Activated CD4-positive, alpha-beta T cell treated with anti-CD3 and anti-CD28 coated beads, Interleukin-10, Interleukin-2, amounts not matched to agents 100 ng/mL and 50 ng/mL, durations not matched to agents 16 hours and 8 hours (primary cell): ENCODE measurements at places on chromosomes 7 and 10.

- DNase-seq: no peak
Observed at GRCh38 chr10:116055252-116055916, 217.6 kb downstream of the GFRA1 start.

DNA sequence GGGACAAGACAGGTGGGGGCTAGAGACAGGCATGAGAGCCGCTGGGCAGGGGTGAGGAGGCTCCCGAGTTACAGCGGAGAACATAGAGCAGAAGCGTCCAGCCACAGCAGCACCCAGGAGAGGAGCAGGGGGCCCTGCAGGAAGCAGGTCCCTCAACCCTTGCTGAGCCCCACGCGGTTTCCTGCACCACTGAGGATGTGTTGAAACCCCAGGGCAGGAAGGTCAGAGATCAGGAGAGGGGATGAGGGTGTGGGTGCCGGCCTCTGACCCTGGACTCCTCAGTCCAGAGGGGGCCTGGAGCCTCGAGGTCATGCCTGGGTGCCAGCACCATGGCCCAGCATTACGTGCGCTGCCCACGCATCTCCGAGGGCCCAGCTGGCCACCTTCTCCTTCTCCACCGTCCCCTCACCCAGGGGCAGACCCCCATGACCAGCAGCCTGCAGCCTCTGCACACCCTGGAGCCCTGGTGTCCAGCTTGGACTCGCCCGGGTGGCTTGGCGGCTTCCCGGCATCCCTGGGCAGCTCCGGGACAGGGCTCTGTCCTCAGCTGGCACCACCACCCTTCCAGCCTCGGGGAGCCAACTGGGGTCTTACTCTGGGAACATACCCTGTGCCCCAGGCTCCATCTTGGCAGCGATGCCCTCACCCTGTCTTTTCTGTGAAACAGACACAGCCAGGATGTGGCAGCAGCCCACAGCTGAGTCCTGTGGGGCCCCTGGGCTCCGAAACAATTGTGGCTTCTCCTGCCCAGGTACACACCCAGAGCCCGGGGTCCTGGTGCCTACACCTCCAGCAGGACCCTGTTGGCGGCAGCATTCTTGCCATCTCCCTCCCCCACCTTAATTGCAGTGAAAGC, 52.0 kb downstream of the STK32C start:
- DNase-seq: peak; percentile 34

- DNase-seq: peak; percentile 6
Observed at GRCh38 chr7:28748933-28749584, 209.1 kb downstream of the TRIL start.

- DNase-seq: no peak
Observed at GRCh38 chr10:78771260-78771659, 297.5 kb upstream of the ZMIZ1 start.

DNA sequence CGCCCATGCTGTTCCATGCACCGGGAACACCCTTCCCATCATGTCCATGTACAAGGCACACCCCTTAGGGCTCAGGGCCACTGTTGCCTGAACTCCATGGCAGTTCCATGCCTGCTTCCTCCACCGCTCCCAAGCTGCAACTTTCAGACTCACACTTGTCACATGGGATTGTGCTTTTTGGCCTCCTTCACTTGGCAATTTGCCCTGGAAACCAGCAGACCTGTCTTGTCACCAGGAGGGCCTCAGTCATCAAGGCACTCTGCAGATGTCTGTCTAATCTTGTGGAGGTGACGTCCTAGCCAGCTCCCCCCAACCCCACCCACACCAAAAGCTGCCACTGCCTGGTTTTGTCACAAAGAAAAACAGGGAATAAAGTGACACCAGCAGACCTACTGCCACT, 47.5 kb downstream of the CARD11 start:
- no peak for DNase-seq

DNA sequence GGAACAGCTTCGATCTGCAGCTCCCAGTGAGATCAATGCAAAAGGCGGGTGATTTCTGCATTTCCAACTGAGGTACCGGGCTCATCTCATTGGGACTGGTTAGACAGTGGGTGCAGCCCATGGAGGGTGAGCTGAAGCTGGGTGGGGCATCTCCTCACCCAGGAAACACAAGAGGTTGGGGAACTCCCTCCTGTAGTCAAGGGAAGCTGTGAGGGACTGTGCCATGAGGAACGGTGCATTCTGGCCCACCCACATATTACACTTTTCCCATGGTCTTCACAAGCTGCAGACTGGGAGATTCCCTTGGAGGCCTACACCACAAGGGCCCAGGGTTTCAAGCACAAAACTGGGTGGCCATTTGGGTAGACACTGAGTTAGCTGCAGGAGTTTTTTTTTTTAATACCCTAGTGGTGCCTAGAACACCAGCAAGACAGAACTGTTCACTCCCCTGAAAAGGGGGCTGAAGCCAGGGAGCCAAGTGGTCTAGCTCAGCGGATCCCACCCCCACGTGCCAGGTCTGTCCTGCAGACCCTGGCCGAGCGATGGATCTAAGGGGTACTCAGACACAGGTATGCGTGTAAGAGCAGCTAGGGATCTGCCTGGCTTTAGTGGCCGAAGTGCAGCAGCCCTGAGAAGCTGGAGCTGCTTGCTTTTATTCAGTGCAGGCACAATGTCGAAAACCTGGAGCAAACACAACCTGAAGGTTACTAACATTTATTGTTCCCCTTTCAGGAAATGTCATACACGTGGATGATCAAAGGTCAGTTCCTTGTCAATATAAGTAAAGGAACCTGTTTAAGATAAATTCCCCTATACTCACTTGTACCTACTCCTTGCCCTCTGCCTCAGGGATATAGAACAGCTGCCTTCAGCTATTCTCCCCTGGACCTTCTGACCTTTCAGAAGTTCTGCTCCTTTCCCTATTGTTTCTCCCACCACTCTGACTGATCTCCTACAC, 3.1 kb upstream of the SAMD9 start:
- DNase-seq: no peak

DNA sequence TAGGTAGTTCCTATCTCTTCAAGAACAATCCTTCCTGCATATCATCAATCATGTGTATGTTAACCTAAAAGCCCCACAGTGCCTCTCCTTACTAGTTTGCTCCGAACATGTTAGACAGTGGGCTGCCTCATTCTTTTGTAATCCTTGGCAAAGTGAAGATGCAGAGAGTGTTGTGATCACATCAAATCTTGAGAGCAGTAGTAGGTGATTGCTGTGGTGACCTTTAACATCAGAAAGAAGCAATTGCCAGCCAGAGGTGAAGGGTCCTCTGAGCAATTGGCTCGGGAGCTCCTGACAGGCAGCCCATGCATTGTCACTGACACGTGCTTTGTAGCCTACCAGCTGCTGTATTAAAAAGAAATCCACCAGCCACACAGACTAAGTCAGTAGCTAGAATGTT, 19.6 kb upstream of the GSTK1 start:
- DNase-seq: no peak

DNA sequence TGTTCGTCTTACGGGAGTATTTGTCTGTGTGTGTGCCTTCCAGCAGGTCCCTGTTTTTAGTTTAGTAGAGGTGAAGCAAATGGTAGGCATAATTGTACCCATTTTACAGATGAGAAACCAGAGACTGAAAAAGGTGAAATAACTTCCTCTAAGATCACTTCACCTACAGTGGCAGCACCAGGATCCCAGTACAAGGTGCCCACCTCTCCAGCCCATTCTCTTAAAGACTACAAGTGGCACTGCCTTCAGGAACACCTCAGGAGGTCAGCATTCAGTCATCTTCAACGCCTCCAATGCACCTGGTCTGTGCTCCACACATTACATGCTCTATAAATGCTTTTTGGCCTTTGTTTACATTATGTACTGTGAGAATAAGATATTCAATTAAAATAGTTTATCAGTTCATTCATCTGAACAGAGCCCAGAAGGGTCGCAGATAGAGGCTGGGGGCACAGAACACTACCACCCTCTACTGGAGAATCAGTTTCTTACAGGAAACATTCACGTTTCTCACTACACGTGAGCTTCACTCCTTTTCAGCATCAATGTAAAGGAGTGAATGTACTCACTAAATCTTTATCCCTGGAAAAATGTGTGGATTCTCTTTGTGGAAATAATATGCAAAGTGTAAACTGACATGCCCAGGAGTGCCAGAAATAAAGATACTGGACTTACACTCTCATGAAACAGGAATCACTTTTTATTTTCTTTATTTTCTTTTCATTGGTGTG, 45.5 kb upstream of the ABLIM1 start:
- DNase-seq: peak; percentile 18

DNA sequence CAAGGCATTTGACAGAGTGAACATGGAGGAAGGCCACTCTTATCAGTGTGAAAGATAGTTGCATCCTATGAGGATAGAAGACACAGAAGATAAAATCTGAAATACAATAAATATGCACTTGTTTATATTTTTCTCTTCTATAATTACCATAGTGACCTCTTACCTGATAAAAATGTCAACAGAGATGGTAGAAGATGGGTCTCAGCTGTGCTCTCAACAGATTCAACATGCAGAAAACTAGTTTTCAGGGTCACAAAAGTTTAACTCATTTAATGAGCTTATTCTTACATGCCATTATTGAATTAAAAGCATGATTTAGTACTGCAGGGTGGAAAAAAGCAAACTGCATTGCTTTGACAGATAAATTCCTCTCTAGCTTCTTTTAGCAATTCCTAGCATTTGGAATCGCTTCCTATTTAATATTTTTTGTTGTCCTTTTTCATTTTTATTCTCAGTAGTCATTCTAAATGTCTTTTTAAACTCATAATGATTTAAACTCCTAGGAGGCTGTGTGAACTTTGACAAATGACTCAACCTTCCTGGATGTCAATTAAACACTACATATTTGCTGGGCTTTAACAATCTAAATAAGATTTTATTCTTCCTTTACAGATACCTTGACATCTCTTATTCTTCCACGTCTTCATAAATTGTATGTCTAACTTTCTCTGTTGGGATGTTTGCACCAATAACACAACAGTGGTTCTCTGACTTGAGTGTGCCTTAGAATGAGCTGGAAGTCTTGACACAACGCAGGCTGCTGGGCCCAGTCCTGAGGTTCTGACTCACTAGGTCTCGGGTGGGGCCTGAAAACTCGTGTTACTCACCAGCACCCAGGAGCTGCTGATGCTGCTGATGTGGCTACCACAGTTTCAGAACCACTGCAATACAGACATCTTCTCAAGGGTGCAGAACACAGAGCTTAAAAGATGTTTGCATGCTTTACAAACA, 565.5 kb upstream of the IGFBP3 start:
- no peak for DNase-seq

- peak; percentile 15 for DNase-seq
Observed at GRCh38 chr7:64541438-64542359, 21.2 kb downstream of the ZNF680 start.

GRCh38 chr10:104614245-104614831, 26.8 kb upstream of the SORCS3 start:
- DNase-seq: peak; percentile 39

DNA sequence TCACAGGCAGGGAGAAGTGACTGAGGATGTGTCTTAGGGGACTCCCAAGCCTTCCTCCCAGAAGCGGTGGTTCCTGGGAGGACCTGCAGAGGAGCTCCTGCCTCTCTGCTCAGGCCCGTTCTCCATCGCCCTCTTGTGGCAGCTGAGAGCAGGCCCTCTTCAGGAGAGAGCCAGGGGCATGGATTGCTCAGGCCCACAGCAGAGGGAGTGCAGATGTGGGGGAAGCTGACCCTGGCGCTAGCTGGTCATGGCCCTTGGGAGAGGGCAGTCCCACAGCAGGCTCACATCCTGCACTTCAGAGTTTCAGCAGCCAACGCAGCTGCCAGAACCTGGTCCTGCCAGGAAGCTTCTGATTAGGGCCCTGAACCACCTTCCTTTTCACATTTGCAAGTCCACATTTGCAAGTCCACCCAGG, 94.8 kb upstream of the TARP start:
- DNase-seq: peak; percentile 88

DNA sequence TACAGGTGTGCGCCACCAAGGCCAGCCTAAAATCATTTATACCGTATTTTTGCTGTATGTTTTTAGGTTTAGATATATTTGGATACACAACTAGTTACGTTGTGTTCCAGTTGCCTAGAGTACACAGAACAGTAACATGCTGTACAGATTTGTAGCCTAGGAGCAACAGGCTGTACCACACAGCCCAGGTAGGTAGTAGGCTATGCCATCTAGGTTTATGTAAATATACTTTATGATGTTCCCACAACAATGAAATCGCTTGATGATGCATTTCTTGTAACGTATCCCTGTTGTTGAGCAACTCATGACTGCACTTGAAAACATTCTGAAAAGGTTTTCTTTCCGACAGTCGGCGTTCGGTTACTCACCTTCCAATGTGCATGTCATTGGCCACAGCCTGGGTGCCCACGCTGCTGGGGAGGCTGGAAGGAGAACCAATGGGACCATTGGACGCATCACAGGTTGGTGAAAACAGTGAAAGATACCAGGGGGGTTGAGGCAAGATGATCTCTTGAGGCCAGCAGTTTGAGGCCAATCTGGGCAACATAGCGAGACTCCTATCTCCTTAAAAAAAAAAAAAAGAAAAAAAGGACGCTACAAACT, 7.7 kb downstream of the PNLIP start:
- DNase-seq: no peak

GRCh38 chr7:68245688-68246087, 1249.1 kb downstream of the TYW1 start:
- DNase-seq: no peak

GRCh38 chr10:88854684-88855083, 3.0 kb upstream of the ANKRD22 start:
- no peak for DNase-seq

GRCh38 chr7:91556239-91556638, 292.0 kb downstream of the FZD1 start:
- no peak for DNase-seq

GRCh38 chr7:2141021-2141410, 91.7 kb downstream of the MAD1L1 start:
- no peak for DNase-seq

GRCh38 chr10:32948451-32948850, 9.6 kb downstream of the ITGB1 start:
- no peak for DNase-seq

- DNase-seq: no peak
Observed at GRCh38 chr7:55593172-55593514, 20.8 kb upstream of the VOPP1 start.

DNA sequence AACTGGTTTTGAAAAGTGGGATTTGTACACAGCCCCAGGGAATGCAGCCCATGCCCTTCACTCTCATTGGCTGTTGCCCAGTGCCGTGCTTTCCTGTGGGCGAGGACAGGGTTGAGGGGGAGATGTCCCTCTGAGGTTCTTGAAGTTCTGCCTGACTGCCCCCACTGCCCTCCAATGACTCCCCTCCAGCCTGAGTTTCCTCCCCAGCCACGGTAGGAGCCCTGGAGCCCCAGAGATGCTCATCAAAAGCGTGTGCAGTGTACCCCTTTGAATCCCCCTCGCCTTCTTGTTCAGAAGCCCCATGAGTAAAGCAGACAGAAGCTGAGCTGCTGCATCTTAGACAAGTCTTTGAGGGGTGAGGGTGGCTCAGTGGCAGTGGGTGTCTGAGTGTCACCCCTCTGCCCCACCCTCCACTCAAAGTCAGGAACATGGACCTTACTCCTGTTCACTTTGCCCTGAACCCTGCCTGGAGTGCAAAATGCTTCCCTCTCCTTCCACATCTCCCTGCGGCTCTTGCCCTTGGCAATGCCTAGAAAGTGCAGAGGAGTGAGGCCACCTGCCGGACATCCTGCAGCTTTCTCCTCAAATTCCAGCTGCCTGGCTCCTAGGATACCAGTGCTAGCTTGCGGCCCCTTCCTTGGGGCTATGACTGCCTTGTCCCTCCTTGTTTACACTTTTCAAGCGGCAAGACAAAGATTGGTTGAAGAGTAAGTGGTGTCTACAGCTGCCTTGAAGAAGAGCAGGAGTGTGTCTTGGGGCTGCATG, 19.9 kb downstream of the FAM241B start:
- DNase-seq: no peak

GRCh38 chr7:12524794-12525386, 45.6 kb upstream of the SCIN start:
- peak; percentile 39 for DNase-seq

GRCh38 chr7:665736-666453, 60.6 kb upstream of the DNAAF5 start:
- no peak for DNase-seq
